Endothelial cell (in vitro differentiated cells): ENCODE measurements at places on chromosomes 13 and 19.
A peak's percentile ranks its signal among the peaks of the same experiment; 100 is the strongest.

DNA sequence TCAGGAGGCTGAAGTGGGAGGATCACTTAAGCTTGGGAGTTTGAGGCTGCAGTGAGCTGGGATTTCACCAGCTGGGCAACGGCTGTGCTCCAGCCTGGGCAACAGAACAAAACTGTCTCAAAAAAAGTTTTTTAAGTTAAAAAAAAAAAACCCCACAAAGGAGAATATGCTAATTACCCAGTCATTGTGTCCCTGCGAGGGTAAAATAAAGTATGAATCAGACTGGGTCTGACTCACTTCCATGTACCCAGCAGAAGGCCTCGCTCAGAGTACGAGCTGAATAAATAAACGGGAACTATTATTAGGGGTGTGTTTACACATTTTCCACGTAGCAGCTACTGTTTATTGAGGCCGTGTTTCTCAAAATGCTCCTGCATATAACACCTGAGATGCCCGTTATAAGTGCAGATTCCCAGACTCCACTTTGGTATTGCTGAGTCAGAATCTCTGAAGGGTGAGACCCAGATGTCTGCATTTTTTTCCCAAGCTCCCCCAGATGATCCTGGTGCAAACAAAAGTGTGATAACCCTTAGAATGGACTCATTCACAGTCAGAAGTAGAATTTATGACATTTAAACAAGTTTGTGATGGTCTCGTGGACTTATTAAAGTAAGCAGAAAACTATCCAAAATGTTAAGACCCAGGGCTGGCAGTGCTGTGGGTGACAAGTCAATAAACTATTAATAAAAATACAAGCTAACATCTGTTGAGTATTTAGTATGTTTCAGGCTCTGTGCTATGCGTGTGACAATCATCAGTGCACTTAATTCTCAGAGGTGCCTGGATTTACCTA is 28.2 kb downstream of the KCNC3 start:
- H3K36me3 ChIP-seq, result peaks cover 16% of the 10 kb centered on the region
- no peak overlapping the region for H3K27ac ChIP-seq
- peaks cover 3% of the 10 kb centered on the region for H3K27me3 ChIP-seq
- no peaks in the 10 kb centered on the region for H3K4me1 ChIP-seq

DNA sequence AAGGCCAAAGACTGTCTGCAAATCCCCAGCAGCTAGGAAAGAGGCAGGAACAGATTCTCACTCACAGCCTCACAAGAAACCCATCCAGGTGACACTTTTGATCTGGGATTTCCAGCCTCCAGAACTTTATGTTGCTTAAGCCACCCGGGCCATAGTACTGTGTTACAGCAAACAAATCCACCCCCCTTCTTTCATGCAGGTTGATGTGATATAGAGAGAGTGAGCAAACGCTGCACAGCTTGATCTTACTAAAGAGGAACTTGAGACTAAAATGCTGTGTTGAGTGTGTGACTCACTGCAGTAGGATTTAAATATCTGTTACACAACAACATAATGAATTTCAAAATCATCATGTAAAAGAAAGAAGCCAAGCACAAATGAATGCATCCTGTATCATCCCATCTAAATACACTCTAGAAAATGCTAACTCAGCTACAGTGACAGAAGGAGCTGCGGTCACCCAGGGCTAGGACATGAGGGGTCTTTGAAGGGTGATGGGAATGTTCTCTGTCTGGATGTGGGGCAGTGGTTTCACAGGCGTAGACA is 32.2 kb downstream of the RCBTB2 start:
- no peak for DNase-seq
- peaks cover 9% of the 10 kb centered on the region for H3K27me3 ChIP-seq
- H3K4me3 ChIP-seq, result no peak overlapping the region
- H3K27ac ChIP-seq, result no peak overlapping the region
- peaks cover 35% of the 10 kb centered on the region for H3K4me1 ChIP-seq

DNA sequence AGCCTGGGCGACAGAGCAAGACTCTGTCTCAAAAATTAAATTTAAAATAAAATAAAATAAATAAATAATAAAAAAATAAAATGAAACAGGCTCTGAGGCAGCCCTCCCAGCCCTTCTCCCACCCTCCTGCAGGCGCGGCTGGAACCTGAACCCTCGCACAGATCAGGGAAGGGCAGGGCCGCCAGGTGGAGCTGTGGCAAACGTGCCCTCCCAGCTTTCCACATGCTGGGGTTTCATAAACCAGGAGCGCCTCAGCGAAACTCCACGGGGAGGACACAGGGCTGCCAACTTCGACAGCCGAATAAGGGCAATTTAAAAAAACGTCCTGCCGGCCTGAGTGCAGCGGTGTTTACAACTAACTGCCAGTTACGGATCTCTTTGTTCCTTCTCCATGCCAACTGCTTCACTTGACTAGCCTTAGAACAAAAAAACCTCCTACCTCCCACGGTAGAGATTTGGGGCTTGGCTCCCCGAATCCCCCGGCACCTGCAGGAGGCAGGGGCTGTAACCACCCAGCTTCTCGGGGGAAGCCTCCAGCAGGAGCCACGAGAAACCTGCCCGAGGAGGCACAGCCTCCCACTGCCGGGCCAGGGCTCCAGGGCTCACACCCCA is 15.9 kb downstream of the ZNF787 start:
- peaks cover 22% of the 10 kb centered on the region for H3K27me3 ChIP-seq
- H3K4me1 ChIP-seq, result peaks cover 31% of the 10 kb centered on the region
- H3K36me3 ChIP-seq, result peaks cover 21% of the 10 kb centered on the region
- peak; percentile 79 for DNase-seq
- no peak overlapping the region for H3K4me3 ChIP-seq

DNA sequence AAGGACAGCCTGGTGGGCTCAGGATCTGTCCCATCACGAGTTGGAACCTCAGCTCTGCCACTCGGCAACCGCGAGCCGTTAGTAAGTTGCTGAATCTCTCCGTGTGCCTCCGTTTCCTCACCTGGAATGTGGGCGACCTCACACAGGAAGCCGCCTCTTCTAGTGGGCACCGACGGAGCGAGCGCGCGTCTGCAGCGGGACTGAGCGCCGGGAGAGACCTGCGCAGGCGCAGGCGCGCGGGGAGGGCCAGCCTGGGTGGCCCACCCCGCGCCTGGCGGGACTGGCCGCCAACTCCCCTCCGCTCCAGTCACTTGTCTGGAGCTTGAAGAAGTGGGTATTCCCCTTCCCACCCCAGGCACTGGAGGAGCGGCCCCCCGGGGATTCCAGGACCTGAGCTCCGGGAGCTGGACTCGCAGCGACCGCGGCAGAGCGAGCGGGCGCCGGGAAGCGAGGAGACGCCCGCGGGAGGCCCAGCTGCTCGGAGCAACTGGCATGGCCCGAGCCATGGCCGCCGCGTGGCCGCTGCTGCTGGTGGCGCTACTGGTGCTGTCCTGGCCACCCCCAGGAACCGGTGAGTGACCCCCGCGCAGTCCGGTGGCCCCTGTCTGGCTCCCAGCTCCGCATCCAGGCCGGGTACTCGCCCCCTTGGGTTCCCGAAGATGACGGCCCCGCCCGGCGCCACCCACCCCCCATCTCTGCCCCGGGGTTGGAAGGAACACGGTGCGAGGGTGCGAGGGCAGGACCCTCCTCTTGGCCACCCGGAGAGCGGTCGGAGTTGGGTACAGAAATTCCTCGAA is at the start of gene PVR:
Gene PVR (plus strand): TSS at position 306 of the 797 bp plus-strand sequence. CDS start 187 bp downstream, at position 493.
- peak; percentile 59 for DNase-seq
- H3K27me3 ChIP-seq, result peaks cover 5% of the 10 kb centered on the region
- no peaks in the 10 kb centered on the region for H3K4me1 ChIP-seq
- H3K4me3 ChIP-seq, result peak within 1 kb of the TSS; percentile 93
- no peak within 1 kb of the TSS for H3K27ac ChIP-seq

DNA sequence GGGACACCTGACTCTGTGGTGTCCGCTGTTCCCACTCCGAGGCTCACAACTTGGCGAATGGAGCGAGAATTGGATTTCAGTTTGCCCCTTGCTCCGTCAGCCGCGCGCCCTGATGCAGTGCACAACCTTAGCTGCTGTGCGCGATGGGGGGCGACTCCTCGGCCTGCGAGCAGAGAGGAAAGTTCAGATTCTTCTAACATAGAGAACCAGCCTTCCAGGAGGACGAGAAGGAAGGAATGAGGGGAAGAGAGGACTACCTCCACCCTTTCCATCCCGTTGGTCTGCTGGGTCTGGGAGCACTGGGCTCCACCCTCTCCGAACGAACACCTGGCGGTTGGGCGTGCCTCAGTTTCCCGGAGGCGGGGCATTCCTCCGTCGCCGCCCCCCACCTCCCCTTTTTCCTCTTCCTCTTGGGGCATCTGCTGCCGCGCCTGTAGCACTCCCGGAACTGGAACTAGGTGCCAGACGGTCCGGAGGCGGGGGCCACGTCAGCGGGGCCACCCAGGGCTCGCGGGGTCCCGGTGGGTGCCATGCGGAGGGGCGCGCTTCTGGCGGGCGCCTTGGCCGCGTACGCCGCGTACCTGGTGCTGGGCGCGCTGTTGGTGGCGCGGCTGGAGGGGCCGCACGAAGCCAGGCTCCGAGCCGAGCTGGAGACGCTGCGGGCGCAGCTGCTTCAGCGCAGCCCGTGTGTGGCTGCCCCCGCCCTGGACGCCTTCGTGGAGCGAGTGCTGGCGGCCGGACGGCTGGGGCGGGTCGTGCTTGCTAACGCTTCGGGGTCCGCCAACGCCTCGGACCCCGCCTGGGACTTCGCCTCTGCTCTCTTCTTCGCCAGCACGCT is at the start of gene KCNK6:
Gene KCNK6 (plus strand): TSS at position 425 of the 838 bp plus-strand sequence. CDS start 106 bp downstream, at position 531.
- H3K36me3 ChIP-seq, result peaks cover 3% of the 10 kb centered on the region
- peak within 1 kb of the TSS; percentile 88 for H3K4me3 ChIP-seq

DNA sequence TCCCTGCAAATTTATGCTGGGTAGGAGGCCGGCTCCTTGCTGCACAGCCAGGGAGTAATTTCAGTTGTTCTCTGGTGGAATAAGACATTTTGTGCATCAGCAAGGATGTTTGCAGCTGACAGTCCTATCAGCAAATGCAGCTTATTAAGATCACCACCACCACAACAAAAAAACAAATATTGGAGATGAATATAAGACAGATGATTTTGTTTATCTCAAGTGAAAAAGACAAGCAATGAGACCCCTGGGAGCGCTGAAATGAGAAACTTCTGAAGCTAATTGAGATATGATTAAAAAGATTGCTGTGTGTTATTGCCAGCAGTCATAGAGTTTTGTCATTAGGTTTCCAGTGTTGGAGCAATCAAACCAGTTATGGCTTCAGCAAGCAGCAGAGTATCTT is 505.6 kb downstream of the GPC6 start:
- DNase-seq, result no peak
- no peaks in the 10 kb centered on the region for H3K27me3 ChIP-seq
- no peaks in the 10 kb centered on the region for H3K4me1 ChIP-seq
- H3K27ac ChIP-seq, result no peak overlapping the region
- H3K4me3 ChIP-seq, result no peak overlapping the region

- H3K4me1 ChIP-seq, result no peaks in the 10 kb centered on the region
- H3K4me3 ChIP-seq, result no peak overlapping the region
- peaks cover 3% of the 10 kb centered on the region for H3K27me3 ChIP-seq
- no peak for DNase-seq
- peaks cover 19% of the 10 kb centered on the region for H3K36me3 ChIP-seq
- H3K27ac ChIP-seq, result no peak overlapping the region
These were observed 4.2 kb upstream of the ADPRHL1 start for GRCh38 chr13:113457510-113457909.

- peaks cover 6% of the 10 kb centered on the region for H3K27me3 ChIP-seq
- no peak overlapping the region for H3K4me3 ChIP-seq
- H3K4me1 ChIP-seq, result no peaks in the 10 kb centered on the region
- peaks cover 4% of the 10 kb centered on the region for H3K36me3 ChIP-seq
- DNase-seq, result no peak
These were observed 25.0 kb downstream of the KBTBD6 start for GRCh38 chr13:41107584-41108014.

GRCh38 chr19:55090564-55090963 is 14.9 kb downstream of the EPS8L1 start:
- DNase-seq, result no peak
- peaks cover 26% of the 10 kb centered on the region for H3K4me1 ChIP-seq
- H3K27ac ChIP-seq, result no peak overlapping the region
- peaks cover 24% of the 10 kb centered on the region for H3K36me3 ChIP-seq
- H3K4me3 ChIP-seq, result no peak overlapping the region
- peaks cover 25% of the 10 kb centered on the region for H3K27me3 ChIP-seq

DNA sequence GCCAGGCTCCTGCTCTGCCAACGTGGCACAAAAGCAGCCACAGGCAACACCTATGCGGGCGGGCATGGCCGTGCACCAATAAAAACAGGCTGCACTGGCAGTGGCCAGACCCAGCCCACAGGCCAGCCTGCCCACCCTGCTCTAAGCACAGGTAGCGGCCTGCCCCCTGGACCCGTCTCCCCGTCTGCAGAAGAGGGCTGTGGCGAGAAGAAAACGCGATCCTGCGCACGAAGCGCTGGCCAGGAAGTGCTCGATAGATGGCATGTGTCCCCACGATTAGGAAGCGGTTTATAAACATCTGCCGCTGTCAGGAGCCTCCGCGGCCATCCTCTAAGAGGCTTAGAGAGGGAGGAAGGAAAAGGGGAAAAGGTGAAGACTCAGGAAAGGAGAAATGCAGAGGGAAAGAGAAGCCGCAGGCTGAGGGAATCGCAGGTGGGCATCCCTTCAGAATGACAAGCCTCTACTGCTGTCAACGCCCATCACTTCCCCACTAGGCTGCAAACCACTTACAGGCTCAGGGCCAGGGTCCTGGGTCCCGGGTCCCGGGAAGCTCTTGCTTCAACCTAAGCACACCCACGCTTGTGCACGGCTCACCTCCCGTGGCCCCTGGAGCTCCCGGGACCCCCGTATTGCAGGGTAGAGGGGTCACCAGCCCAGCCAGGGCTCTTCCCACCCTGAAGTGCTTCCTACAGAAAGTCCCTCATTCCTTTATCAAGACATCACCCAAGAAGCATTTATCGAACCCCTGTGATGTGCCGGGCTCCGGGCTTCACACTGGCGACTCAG is 10.5 kb downstream of the MLLT1 start:
- DNase-seq, result no peak
- H3K27ac ChIP-seq, result no peak overlapping the region
- H3K4me1 ChIP-seq, result peaks cover 32% of the 10 kb centered on the region
- peak overlapping the region; percentile 51 for H3K4me3 ChIP-seq
- H3K36me3 ChIP-seq, result peaks cover 22% of the 10 kb centered on the region

DNA sequence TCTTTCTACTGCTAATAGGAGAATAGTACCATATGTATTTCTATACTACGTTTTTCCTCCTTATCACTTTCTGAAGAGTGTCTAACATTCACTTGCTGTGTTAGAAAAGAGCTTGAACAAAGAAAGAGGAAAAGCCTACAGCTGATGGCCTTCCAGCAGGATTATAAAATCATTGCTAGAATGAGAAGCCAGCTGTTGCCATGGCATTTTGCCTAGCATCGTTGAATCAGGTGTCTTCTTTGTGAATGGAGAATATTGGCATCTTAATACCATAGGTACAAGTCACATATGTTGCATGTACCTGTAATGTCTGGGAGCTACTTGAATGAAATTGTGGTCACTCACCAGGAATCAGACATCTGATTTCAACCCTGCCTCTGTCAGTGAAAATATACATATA is 1174.9 kb downstream of the PCDH17 start:
- DNase-seq, result no peak
- no peak overlapping the region for H3K27ac ChIP-seq
- H3K36me3 ChIP-seq, result no peaks in the 10 kb centered on the region
- no peaks in the 10 kb centered on the region for H3K27me3 ChIP-seq
- H3K4me3 ChIP-seq, result no peak overlapping the region
- peaks cover 16% of the 10 kb centered on the region for H3K4me1 ChIP-seq
